ENCODE measurements at places on chromosomes 1 and 21.
A peak's percentile ranks its signal among the peaks of the same experiment; 100 is the strongest.

DNA sequence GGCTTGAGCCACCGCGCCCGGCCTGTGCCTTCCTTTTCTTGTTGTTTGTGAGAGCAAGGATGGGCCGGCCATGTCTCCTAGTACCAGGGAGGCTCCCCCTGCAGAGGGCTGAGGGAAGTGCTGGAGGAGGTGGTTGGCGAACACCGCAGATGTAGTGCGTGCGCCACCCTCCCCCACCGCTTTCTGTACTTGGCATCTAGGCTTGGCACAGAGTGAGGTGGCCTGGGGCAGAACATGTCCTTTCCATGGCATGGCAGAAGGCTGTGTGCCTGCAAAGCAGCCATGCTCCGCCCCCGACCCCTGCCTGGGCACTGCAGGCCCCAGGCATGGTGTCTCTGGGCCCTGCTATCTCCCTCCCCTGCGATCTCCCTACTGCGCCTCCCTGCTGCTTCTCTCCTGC is 30.7 kb downstream of the ALPL start:
- DNase-seq: peak; percentile 63

GRCh38 chr1:219806020-219806419 is 122.3 kb downstream of the SLC30A10 start:
- DNase-seq: no peak

- no peak for DNase-seq
Observed at GRCh38 chr1:202154766-202155477, 5.5 kb downstream of the PTPN7 start.

- DNase-seq: peak; percentile 66
Observed at GRCh38 chr1:152347116-152347728, 12.6 kb downstream of the FLG2 start.

- no peak for DNase-seq
Observed at GRCh38 chr1:58792846-58793245, 9.0 kb upstream of the JUN start.

DNA sequence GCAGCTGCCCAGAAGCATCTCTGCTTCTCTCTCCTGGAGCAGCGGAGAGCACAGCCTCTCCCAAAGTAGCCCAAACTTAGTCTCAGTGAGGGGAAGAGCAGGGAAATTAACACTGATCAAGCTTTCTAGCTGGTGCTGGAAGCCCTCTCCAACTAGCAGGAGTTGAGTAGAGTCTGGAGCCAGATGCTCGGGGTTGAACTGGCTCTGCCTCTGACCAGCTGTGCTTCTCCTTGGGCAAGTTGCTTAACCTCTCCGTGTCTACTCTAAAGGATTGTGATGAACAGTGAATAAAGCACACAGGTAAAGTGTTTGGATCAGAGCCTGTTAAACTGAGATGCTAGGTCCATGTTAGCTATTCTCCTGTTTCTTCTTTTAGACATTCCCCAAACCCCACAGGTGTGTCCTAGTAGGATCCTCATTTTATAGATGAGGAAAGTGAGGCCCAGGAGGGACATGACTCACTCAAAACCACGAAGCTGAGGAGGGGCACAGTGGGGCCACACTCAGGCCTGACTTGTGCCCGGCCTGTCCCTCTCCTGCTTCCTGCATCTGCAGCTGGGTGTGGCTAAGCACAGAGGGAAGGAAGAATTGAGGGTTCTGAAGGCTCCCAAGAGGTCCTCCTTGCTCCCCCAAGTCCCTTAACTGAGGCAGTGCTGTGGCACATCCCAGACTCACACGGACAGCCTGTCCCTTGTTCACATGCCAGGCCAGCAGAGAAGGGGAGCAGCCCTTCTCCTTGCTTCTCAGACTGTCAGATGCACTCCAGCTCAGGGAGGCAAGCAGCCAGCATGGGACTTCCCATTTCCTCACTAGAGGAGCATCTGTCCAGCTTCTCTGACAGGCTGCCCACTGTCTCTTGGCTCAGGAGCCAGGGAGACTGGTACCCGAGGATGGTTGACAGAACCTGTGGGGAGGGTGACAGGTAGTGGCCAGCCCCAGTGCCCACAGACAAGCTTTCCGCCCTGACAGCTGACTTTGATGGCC is 152.0 kb upstream of the IGSF21 start:
- no peak for DNase-seq

DNA sequence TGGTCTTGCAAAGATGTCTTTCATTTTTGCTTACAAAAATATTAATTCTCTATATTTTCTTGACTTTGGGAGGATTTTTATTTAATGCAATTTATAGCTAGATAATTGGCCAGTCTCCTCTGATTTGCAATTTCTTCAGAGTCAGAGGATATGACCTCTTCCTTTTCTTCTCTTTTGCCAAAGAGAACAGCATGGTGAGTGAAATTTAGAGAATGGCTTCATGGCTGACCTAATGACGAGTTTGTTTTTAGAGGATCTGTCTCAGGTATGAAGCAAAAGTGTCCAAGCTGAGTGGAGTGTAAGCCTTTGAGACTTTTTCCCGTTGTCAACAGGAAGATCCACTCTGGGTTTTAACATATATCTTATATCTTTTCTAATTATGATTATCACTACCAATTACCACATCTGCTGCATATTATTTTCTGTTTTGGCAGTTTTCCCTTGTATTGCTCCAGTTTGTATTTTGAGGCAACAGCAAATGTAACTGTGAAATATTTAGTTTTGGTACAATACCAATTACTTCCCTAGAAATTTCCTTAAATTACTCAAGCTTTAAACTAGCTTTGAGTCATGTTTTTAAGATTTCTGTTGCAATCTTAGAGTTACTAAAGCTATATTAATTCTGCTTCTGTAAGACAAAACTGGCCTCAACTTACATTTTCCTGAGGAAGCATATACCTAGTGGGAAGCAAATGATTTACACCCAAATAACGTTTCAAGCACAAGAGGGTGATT is 332.8 kb upstream of the ZRANB2 start:
- no peak for DNase-seq

DNA sequence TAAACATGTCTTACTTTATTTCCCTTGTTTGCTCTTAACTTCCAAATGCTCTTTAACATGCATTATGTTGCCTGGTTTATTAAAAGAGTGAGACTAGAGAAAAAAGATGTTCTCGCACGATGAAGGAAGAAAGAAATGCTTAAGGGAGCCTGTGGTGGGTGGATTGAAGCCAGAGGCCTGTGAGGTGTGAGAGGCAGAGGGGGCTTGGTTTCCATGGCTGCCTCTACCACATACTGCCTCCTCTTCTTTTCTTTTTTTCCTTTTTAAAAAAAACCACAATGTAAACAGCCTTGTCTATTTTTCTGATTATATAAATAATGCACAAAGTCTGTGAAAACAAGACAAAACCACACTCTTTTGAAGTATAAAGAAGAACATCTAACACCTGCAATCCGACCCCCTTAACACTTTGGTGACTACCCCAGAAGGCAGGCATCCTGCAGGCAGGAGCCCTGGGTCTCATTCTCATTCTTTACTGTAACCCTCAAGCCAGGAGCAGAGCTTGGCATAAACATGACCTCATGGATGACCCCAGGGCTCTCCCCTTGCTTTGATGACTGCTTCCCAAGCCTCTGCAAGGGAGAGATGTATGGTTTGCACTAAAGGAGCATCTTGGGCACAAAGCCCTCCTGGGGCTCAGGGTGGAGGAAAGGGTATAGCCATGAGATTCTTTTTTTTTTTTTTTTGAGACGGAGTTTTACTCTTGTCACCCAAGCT is 10.1 kb upstream of the PARP1 start:
- no peak for DNase-seq

- DNase-seq: no peak
Observed at GRCh38 chr21:38797470-38797869, 8.3 kb upstream of the ETS2 start.

GRCh38 chr1:150780510-150780909 is 14.9 kb upstream of the CTSS start:
- no peak for DNase-seq

GRCh38 chr1:10113501-10113900 is 80.7 kb downstream of the UBE4B start:
- DNase-seq: no peak

DNA sequence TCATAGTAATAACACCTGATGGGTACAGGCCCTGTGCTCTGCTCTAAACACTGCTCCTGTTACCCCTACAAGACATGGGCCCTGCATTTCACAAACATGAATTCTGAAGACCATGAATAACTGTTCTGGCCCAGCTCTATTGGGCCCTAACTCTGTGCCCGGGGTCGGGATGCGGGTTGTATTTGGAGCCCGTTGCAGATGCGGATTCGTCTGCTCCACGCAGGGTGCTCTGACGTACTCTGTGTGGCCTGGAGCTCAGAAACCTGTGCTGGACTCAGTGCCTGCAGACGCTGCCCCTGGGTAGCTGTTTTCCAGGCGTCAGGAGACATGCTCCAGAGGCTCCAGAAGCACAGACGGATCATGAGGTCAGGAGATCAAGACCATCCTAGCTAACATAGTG is 10.1 kb upstream of the TCP10L start:
- DNase-seq: no peak

DNA sequence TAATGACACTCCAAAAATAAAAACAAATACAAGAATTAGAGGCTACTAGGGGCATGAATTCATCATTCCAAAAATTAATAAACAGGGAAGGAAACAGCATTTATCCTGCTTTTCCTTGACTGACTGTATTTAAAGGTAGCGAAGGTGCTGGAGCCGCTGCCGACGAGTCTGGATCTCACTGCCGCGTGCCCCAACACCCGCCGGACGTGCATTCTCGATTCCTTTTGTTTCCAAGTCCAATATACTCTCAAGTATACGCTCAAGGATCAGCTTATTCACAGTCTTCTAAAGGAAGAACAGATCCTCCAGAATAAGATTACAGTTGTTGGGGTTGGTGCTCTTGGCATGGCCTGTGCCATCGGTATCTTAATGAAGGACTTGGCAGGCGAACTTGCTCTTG is 88.2 kb upstream of the GNG4 start:
- DNase-seq: no peak

DNA sequence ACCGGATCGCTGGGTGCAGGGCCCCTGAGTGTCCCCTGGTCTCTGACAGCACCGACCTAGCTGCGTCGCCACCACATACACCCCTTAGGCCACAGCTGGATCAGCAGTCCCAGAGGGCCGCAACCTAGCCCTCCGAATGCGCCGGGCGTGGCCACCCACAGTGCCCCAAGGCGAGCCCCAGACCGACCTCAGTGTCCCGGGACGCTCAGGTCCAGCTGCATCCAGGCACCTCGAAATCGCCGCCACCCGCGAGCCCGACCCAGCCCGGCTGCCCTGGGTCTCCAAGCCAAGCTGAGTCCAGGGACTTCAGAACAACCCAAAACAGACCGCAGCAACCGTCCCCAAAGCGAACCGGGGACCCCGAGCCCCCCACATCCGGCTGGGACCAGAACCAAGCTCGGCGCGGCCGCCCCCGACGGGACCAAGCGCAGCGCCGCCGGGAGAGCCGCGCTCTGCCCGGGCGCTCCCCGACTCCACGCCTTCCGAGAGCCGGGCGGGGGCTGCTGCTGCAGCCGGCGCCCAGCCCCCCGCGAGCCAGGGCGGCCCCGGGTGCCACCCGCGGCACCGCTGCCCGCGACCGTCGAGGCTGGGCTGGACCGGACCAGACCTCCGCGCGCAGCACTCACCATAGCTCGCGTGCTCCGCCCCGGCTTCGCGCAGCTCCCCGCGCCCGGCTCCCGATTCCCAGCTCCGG is 54.6 kb upstream of the ECE1 start:
- DNase-seq: no peak

DNA sequence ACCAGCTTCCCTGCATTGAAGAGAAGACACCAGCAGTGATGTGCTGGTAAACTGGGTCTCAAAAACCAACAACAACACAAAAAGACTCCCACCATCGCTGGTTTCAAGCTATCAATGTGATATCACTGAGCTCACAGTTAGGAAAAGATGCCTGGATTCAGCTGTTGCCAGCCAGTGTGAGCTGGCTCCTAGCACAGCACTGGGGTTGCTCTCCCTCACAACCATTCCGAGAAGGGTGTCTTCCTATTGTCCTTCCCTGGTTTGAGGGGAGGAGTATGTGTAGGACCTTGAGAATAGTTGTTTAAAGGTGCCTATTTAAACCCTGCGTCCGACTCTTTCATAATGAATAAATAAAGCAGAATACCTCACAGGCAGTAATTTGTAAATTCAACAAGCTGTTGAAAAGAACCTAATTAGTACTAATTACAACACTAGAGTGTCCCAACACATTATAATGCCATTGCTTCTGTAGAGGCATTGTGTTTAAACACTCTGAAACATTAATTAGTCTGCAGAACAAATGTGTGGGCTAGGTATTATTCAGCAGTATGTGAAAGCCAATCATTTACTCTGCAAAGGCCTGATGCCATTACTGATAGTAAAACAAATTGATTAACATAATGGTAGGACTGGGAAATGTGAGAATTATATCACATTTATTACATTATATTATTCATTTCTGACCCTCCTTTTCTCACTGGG is 17.2 kb downstream of the NIBAN1 start:
- no peak for DNase-seq

DNA sequence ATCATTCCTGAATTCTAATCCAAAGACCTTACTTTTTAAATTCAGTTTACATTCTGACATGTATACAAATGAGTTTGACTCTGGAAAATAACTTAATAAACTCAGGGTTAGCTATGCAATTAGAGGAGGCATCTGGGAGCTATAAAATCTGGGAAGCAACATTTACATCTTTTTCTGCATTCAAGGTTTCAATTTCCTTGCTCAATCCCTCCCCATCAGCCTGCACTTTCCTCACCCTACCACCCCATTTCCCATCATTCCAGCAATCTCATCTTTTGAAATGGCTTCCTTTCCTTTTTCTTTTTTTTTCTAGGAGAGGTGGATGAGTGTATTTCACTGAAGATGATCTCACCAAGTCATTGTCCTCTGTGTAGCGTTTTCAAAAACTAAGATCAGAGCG is 65.3 kb upstream of the BEND5 start:
- DNase-seq: no peak

- DNase-seq: no peak
Observed at GRCh38 chr1:116908820-116909511, 750 bp upstream of the PTGFRN start.

- DNase-seq: no peak
Observed at GRCh38 chr1:58573705-58574591, 3.1 kb downstream of the TACSTD2 start.

- DNase-seq: no peak
Observed at GRCh38 chr1:116577759-116578314, 7.0 kb upstream of the CD58 start.

DNA sequence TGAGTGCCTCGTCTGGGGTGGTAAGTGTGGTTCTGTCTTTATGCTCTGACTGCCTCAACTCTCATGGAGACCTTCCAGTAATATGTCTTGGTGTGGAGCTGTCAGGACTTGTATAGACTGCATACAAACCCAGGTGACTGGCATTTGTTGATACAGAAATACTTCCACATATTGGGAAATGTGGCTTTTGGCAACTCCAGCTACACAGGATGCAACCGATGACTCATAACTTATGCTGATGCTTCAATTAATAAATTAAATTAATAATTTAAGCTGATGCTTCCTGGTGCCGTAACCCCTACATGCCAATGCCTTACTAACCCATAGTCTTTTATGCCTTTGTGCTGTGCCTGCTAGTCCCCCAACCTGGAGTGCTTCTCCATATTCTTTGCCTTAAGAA is 72.3 kb upstream of the ARTN start:
- DNase-seq: no peak

DNA sequence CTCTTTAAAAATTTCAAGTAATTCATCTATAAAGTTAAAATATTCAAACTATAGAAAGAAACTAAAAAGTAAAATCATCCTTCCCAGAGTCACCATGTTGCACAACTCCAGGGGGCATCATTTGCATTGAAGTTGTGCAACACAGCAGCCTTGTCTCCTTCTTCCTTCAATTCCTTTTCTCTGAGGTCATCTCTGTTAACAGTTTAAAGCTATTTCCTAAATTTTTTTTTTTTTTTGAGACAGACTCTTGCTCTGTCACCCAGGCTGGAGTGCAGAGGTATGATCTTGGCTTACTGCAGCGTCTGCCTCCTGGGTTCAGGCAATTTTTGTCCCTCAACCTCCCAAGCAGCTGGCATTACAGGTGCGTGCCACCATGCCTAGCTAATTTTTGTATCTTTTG is 7.1 kb downstream of the RHBG start:
- no peak for DNase-seq

Data from spinal cord (tissue), 10 donors.